Activated CD4-positive, alpha-beta T cell treated with anti-CD3 and anti-CD28 coated beads for 36 hours (primary cell): ENCODE measurements at places on chromosomes 11 and 22. TPM values are rescaled to one million over a fixed set of nuclear protein-coding genes. Genes with fewer than 3 reads are reported as not detected.

DNA sequence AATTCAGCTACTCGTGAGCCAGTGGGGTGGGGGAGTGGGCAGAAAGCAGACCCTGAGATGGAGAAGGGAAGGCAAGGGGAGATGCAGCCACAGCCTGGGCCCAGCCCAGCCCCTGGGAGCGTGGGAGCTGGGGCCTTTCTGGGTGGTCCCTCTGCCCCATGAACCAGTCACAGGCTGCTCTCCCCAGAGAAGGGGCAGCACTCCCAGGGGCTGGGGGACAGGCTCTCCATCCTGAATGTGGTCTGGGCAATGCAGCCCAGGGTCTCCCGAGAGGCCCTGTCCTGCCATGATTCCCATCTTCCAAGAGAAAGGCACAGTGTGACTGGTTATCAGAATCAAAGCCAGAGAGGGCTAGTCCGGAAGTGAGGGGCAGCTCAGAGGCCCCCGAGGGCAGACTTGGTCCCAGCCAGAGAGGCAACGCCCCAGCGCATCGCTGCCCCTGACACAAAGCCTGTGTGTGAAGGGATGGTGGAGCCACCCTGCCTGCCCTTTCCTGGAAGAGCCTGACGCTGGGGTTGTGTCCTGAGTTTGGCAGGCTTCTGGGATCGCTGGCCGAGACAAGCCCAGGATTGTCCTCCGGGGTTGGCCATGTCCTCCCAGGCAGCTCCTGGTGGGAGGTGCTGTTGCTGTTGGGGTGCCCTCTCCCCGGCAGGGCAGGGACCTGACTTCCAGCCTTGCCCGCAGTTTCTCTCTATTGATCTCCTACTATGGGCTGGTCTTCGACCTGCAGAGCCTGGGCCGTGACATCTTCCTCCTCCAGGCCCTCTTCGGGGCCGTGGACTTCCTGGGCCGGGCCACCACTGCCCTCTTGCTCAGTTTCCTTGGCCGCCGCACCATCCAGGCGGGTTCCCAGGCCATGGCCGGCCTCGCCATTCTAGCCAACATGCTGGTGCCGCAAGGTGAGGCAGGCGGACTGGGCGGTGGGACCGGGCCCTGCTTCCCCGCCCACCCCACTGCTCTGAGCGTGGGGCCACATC is 23.8 kb upstream of the SLC22A12 start:
- no peaks in the 10 kb centered on the region for H3K27me3 ChIP-seq
- H3K27ac ChIP-seq = peak overlapping the region; percentile 85
- H3K4me3 ChIP-seq = no peak overlapping the region
- H3K36me3 ChIP-seq = no peaks in the 10 kb centered on the region
- DNase-seq = no peak

OR51E2 gene
- not detected for total RNA-seq

- no peak for DNase-seq
- no peak overlapping the region for H3K4me3 ChIP-seq
- no peaks in the 10 kb centered on the region for H3K36me3 ChIP-seq
- H3K27ac ChIP-seq = no peak overlapping the region
Measured at GRCh38 chr22:30201945-30202344, 44.6 kb downstream of the LIF start.

TAGLN gene
- 1.6 TPM for total RNA-seq

- peaks cover 26% of the 10 kb centered on the region for H3K36me3 ChIP-seq
- H3K4me3 ChIP-seq = no peak overlapping the region
- DNase-seq = no peak
- H3K4me1 ChIP-seq = peaks cover 58% of the 10 kb centered on the region
- no peak overlapping the region for H3K27ac ChIP-seq
Measured at GRCh38 chr11:96151501-96151900, 191.5 kb downstream of the MAML2 start.

DNA sequence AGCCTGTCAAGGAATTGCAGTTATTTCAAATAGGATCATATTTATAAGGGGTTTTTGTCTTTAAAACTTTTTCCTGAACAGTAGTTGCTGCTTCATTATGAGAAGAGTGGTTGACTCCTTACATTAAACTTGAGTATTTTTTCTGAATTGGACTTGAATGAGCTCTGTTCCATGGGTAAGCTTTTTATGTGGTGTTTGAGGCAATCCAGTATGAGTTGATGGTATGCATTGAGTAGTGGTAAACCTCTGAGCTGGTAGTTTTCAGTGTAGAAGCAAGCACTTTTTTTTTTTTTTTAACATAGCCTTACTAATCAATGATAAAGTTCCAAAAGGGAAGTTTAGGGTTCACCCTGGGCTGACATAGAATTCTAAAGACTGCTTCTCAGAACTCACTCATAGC is 3.4 kb downstream of the KMT2A start:
- DNase-seq = no peak
- H3K27me3 ChIP-seq = no peaks in the 10 kb centered on the region
- peak overlapping the region; percentile 94 for H3K4me3 ChIP-seq
- peaks cover 32% of the 10 kb centered on the region for H3K36me3 ChIP-seq
- peaks cover 63% of the 10 kb centered on the region for H3K4me1 ChIP-seq
- peak overlapping the region; percentile 68 for H3K27ac ChIP-seq

DNA sequence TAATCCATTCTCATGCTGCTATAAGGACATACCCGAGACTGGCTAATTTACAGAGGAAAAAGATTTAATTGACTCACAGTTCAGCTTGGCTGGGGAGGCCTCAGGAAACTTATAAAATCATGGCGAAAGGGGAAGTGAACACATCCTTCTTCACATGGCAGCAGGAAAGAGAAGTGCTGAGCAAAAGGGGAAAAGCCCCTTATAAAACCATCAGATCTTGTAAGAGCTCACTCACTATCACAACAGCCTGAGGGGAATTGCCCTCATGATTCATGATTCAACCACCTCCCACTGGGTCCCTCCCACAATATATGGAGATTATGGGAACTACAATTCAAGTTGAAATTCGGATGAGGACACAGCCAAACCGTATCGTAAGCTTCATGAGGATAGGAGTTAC is 3.8 kb upstream of the CYB5R2 start:
- no peak overlapping the region for H3K27ac ChIP-seq
- no peak overlapping the region for H3K4me3 ChIP-seq
- DNase-seq = no peak
- H3K4me1 ChIP-seq = peaks cover 26% of the 10 kb centered on the region

CSF2RB gene
- 0.30 TPM for total RNA-seq

DNA sequence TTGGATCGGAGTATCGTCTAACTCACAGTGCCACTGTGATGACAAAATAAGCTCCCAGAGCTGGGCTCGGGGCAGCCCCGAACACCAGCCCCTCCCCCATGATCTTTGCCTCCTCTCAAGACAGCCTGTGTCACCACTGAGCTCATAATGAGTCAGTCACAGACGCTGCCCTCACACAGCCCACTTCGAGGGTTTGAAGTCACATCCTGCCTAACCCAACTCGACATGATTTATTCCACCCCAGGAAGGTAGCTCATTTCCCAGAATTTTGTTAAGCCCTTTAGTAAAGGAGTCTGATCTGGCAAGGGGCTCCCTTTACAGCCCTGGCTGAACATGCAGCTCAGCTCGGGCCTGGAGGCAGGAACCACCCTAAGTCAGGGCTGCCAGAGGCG is 22.8 kb downstream of the MYH9 start:
- DNase-seq = peak; percentile 96
- H3K4me3 ChIP-seq = peak overlapping the region; percentile 67
- peaks cover 60% of the 10 kb centered on the region for H3K36me3 ChIP-seq
- peaks cover 99% of the 10 kb centered on the region for H3K4me1 ChIP-seq
- H3K27me3 ChIP-seq = no peaks in the 10 kb centered on the region

- H3K4me3 ChIP-seq = no peak overlapping the region
- no peak for DNase-seq
- peaks cover 2% of the 10 kb centered on the region for H3K4me1 ChIP-seq
- no peak overlapping the region for H3K27ac ChIP-seq
Measured at GRCh38 chr22:28029956-28030355, 110.9 kb upstream of the PITPNB start.

- no peak for DNase-seq
- H3K4me3 ChIP-seq = no peak overlapping the region
- no peaks in the 10 kb centered on the region for H3K27me3 ChIP-seq
Measured at GRCh38 chr11:37115963-37116362, 517.9 kb upstream of the RAG2 start.

PRODH gene
- total RNA-seq = not detected

DNA sequence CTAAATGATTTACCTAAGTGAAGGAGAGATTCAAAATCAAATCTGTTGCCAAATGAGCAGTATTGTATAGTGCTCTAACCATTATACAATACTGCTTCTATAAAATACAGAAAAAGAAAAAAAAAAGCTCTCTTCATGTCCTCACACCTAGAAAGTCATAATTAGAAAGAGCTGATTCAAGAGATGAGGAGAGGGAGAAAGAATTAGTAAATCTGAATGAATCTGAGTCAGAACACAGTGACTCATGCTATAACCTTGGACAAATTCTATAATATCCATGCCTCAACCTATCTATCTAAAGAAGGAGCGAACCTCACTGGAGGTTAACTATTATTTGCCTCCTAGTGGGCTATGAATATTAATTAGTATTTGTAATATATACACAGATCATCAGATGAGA is 29.4 kb downstream of the AMBRA1 start:
- H3K36me3 ChIP-seq = peaks cover 4% of the 10 kb centered on the region
- DNase-seq = no peak
- H3K4me3 ChIP-seq = no peak overlapping the region
- H3K27ac ChIP-seq = no peak overlapping the region

DNA sequence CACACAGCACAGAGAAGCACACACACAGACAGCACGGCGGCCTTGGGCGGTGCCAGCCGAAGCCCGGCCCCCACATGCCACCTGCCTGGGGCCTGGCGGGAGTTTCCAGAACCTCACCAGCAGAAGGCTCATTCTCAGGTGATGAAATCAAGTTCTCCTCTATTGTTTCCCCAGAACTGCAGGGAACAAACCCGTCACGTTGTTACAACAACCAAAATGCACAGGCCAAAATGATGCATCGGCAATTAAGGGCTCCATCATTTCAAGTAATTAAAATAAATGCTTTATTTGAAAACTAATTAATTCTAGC is 30.8 kb downstream of the GNB1L start:
- H3K27ac ChIP-seq = no peak overlapping the region
- peaks cover 3% of the 10 kb centered on the region for H3K36me3 ChIP-seq
- no peak for DNase-seq
- peaks cover 5% of the 10 kb centered on the region for H3K4me1 ChIP-seq

RAB36 gene
- total RNA-seq = 0.35 TPM
